ENCODE measurements at places on chromosomes 16 and 17. TPM values are rescaled to one million over a fixed set of nuclear protein-coding genes. Genes with fewer than 3 reads are reported as not detected.

- H3K27ac ChIP-seq = no peak overlapping the region
- DNase-seq = no peak
- H3K4me3 ChIP-seq = no peak overlapping the region
- no peaks in the 10 kb centered on the region for H3K27me3 ChIP-seq
- H3K4me1 ChIP-seq = no peaks in the 10 kb centered on the region
These were observed 178.0 kb downstream of the WWOX start for GRCh38 chr16:78277321-78278055.

- H3K4me3 ChIP-seq = no peak overlapping the region
- no peak for DNase-seq
- peaks cover 19% of the 10 kb centered on the region for H3K27me3 ChIP-seq
- H3K4me1 ChIP-seq = no peaks in the 10 kb centered on the region
- no peaks in the 10 kb centered on the region for H3K36me3 ChIP-seq
These were observed 18.1 kb downstream of the ZNF423 start for GRCh38 chr16:49837688-49838410.

GRCh38 chr16:1066584-1067172, 5.9 kb upstream of the SSTR5 start:
- peaks cover 4% of the 10 kb centered on the region for H3K4me1 ChIP-seq
- peaks cover 34% of the 10 kb centered on the region for H3K27me3 ChIP-seq
- H3K36me3 ChIP-seq = no peaks in the 10 kb centered on the region
- no peak for DNase-seq
- H3K4me3 ChIP-seq = no peak overlapping the region

DNA sequence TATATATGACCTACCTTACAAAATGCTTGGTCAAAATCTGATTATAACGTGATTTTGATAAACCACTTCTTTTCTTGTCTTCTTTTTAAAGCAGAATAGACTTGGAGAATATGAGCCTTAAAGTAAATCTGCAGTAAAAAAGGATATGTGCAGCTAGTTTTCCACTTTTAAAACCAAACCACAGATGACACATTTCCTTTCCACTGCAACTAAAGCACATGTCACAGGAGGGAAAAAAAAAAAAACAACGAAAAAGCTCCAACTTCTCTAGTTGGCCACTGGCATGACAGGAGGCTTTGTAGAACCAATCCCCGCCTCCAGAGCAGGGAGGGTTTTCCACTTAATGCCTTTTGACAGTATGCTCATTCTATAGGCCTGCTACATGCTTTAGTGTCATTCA, at the start of gene EVI2A:
TSS of gene EVI2A (minus strand) at position 142 of the 400 bp plus-strand sequence. CDS start 2,609 bp downstream, outside the sequence.
- peak within 1 kb of the TSS; percentile 97 for H3K27ac ChIP-seq
- peaks cover 22% of the 10 kb centered on the region for H3K4me1 ChIP-seq
- DNase-seq = peak; percentile 50
- no peaks in the 10 kb centered on the region for H3K27me3 ChIP-seq

GRCh38 chr16:69727916-69728270, 1.5 kb upstream of the NQO1 start:
- H3K36me3 ChIP-seq = no peaks in the 10 kb centered on the region
- H3K4me3 ChIP-seq = peak overlapping the region; percentile 47
- no peaks in the 10 kb centered on the region for H3K27me3 ChIP-seq
- H3K4me1 ChIP-seq = peaks cover 29% of the 10 kb centered on the region

GRCh38 chr16:47129755-47130435, 13.8 kb downstream of the NETO2 start:
- no peaks in the 10 kb centered on the region for H3K36me3 ChIP-seq
- no peaks in the 10 kb centered on the region for H3K4me1 ChIP-seq
- H3K27ac ChIP-seq = no peak overlapping the region
- no peak for DNase-seq
- no peak overlapping the region for H3K4me3 ChIP-seq

DNA sequence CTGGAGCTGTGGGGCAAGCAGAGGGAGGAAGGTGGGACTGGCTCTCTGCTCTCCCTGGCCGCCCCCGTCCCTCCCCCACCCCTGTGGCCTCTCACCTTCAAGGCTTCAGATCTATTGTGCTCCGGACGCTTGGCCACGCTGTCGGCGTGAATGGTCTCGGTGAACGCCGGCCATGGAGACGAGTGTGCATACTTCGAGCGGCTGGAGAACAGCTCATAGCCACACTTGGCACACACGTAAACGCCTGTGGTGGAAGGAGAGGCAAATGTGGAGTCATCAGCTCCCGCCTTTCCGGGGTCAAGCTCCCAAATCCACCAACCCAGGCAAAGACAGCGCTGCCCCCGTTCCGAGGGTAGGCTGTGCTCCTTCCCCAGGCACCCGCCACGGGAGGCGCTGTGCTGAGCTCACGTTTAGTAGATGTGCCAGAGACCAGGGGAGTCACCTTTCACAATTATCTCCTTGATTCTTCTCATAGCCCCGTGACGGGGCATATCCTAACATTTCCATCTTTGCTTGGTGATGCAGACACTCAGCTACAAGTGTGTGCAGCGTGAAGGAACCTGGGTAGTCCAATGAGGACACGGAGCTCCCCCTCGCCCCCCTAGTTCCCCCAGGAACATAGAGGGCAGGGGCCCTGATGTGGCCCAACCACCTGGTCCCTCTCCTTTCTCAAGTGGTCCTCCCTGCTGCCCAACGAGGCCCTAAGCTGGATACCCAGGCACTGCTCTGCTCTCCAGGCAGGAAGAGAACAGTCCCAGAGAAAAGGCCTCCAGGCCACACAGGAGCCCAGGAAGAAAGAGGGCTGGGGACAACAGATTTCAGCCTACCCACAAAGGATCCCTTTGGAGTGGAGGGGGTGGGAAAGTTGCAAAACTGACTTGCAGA, 1.6 kb downstream of the MSRB1 start:
- H3K36me3 ChIP-seq = no peaks in the 10 kb centered on the region
- peaks cover 10% of the 10 kb centered on the region for H3K4me1 ChIP-seq
- DNase-seq = no peak
- peak overlapping the region; percentile 85 for H3K4me3 ChIP-seq
- no peaks in the 10 kb centered on the region for H3K27me3 ChIP-seq
- H3K27ac ChIP-seq = no peak overlapping the region

- H3K36me3 ChIP-seq = no peaks in the 10 kb centered on the region
- H3K4me1 ChIP-seq = no peaks in the 10 kb centered on the region
- DNase-seq = no peak
- H3K27me3 ChIP-seq = peaks cover 2% of the 10 kb centered on the region
These were observed 100.9 kb downstream of the C16orf95 start for GRCh38 chr16:87216148-87216840.

DNA sequence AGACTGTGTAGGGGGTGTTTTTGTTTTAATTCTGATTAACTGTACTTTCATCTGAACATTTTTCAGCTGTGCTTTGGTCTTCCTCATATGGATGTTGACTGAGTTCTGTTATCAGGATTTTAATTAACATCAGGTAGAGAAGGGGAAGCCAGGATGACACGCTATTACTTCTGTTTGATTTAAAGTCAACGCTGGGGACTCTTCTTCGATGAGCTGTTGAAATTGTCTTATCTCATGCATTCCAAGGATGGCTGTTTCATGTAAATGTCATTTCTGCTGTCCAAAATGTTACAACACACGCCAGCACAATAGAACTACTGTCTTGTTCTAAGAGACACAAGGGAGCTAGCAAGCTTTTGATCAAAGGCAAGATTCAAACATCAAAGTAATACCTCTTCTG, 263.3 kb upstream of the CDH5 start:
- H3K36me3 ChIP-seq = no peaks in the 10 kb centered on the region
- no peak for DNase-seq
- H3K4me1 ChIP-seq = no peaks in the 10 kb centered on the region
- H3K4me3 ChIP-seq = no peak overlapping the region
- no peaks in the 10 kb centered on the region for H3K27me3 ChIP-seq

GRCh38 chr17:77877646-77878355, 80.7 kb upstream of the TNRC6C start:
- H3K36me3 ChIP-seq = peaks cover 14% of the 10 kb centered on the region
- no peak overlapping the region for H3K4me3 ChIP-seq
- H3K4me1 ChIP-seq = peaks cover 36% of the 10 kb centered on the region
- H3K27ac ChIP-seq = peak overlapping the region; percentile 27
- H3K27me3 ChIP-seq = peaks cover 2% of the 10 kb centered on the region

VPS35 gene
- total RNA-seq = 74.7 TPM

- peaks cover 2% of the 10 kb centered on the region for H3K4me1 ChIP-seq
- H3K27ac ChIP-seq = no peak overlapping the region
- no peak for DNase-seq
- H3K4me3 ChIP-seq = no peak overlapping the region
- H3K27me3 ChIP-seq = no peaks in the 10 kb centered on the region
These were observed 31.3 kb downstream of the MARF1 start for GRCh38 chr16:15611610-15612009.

GRCh38 chr17:21452377-21453143, 76.4 kb downstream of the KCNJ12 start:
- H3K4me3 ChIP-seq = no peak overlapping the region
- peaks cover 24% of the 10 kb centered on the region for H3K27me3 ChIP-seq
- DNase-seq = peak; percentile 52

DNA sequence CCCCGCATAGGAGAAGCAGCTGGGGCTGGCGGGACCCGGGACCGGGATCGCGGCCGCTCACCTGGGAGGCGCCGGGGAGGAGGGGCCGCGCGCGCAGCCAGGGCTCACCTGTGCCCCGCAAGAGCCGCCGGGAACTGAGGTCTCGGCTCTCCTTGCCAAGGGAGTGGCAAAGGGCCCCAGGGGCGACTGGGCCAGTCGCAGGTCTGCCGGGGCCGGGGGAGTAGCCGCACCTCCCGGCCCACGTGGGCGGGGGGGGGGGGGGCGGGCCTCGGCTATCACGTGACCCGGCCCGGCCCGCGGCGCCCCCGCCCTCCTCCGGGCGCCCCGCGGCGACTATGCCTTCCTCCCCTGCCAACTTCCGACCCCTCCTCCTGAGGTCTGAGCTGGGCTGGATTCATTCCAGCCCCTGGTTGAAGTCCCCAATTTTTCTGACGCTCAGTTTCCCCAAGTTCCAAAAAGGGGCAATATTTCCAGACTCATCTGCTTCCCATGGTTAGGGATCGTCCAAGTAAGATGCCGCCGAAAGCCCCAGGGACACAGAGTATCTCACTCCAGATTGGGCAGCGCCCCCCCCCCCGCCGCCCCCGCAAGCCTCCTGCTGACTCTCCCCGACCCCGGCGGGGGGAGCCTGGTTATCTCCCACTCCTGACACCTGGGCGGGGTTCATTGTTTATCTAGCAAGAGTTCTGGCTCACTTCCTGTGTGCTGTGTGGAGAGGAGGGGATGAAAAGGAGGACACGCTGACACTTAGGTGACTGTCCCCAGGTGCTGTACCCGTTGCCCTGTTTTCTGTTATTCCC, at the start of gene TMC6:
TSS of gene TMC6 (minus strand) at position 205 of the 800 bp plus-strand sequence. CDS start 1,923 bp downstream, outside the sequence.
- H3K4me1 ChIP-seq = peaks cover 29% of the 10 kb centered on the region
- peaks cover 35% of the 10 kb centered on the region for H3K36me3 ChIP-seq
- H3K4me3 ChIP-seq = peak within 1 kb of the TSS; percentile 99
- peak; percentile 83 for DNase-seq
- peak within 1 kb of the TSS; percentile 100 for H3K27ac ChIP-seq

PYY gene
- not detected for total RNA-seq

DNA sequence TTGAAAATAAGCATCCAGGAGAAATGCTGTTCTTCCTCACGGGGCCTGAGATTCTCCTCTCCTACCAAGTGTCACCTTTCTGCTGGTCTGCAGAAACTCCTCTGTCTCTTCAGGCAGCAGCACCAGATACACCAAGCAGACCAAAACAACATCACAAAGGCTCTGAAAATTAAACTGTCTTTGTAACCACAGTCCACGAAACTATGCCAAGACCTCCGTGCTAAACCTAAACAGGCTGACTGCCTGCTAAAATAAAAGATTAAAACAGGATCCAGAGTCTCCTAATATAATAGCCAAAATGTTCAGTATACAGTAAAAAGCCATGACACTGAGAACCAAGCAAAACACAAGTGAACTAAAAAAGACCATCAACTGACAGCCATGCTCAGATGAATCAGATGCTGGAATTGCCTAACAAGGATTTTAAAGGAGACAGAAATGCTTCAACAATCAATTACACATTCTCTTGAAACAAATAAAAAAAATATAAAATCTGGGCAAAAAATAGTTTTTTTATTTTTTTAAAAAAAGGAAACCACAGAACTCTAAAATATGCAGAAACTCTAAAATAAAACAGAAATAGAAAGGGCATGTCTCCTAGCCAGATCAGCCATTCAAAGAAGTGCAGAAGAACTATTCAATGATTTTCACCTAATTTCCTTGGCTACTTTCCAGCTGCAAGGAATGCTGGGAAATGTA, 50.3 kb upstream of the TOX3 start:
- no peak for DNase-seq
- H3K4me3 ChIP-seq = no peak overlapping the region
- H3K27me3 ChIP-seq = peaks cover 5% of the 10 kb centered on the region
- H3K27ac ChIP-seq = no peak overlapping the region
- H3K4me1 ChIP-seq = no peaks in the 10 kb centered on the region

DNA sequence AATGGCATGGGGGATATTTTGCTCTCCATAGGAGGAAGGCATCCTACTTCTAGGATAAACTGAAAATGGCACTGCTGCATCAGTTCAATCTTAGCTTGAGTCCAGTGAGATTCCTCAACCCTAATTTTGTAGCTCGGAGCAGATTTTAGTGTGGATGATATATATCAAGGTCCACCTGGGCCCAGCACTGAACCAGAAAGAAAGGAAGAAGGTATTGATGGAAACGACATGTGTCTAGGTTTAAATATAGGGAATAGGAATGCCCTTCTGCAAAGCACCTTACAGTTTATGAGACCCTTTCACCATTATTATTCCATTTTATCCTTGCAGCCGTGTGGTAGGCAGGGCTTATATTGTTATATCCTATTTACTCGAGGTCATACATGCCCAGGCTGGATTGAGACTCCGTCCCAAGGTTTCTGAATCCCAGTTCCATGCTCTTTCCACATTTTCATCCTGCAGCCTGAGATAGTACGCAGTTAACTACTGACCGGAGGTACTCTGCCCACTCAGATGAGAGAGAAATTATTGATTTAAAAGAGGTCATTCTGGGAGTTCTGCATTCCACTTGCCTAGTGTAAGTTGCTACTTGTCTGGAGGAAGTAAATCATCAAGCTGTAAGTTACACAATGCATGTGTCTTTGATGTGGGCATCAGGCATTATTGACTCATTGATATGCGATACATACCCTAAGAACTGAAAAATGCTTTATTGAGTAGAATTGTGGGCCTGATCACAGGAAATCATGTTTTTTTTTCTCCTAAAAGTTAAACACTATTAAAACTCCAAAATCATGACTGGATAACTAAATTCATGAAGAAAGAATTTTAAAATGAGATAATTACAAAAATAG, 10.1 kb downstream of the KRT39 start:
- H3K4me1 ChIP-seq = peaks cover 5% of the 10 kb centered on the region
- H3K27ac ChIP-seq = no peak overlapping the region
- no peak overlapping the region for H3K4me3 ChIP-seq
- H3K36me3 ChIP-seq = peaks cover 2% of the 10 kb centered on the region
- no peak for DNase-seq
- peaks cover 16% of the 10 kb centered on the region for H3K27me3 ChIP-seq

Data from activated naive CD8-positive, alpha-beta T cell treated with anti-CD3 and anti-CD28 coated beads, Interleukin-2, amount 10 ng/mL, durations not matched to agents 7 days and 5 days (primary cell).